ENCODE measurements at places on chromosomes 7 and 10. TPM values are rescaled to one million over a fixed set of nuclear protein-coding genes. Genes with fewer than 3 reads are reported as not detected.
A peak's percentile ranks its signal among the peaks of the same experiment; 100 is the strongest.

DNA sequence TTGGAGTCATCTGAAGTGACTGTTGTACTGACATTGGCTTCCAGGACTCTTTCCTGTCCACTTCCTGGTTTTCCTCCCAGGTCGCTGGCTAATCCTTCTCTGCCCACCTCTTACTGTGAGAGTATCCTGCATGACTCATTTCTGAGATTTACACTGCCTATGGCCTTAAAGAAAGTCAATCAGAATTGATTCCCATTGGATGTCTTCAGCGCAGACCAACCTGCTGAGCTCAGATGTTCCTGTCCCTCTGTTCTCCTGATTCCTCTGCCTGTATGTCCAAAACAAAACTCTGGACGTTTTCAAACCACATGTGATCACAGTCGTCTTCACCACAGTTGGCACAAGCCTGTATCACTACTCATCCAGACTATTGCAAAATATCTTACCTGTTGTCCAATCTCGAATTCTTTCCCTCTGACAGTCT is 262.1 kb downstream of the CREB5 start:
- H3K27ac ChIP-seq = no peak overlapping the region
- no peaks in the 10 kb centered on the region for H3K36me3 ChIP-seq
- no peak for DNase-seq
- no peaks in the 10 kb centered on the region for H3K27me3 ChIP-seq

- no peaks in the 10 kb centered on the region for H3K36me3 ChIP-seq
- DNase-seq = no peak
- H3K27me3 ChIP-seq = no peaks in the 10 kb centered on the region
- no peak overlapping the region for H3K4me3 ChIP-seq
Measured at GRCh38 chr7:117937049-117937752, 64.0 kb upstream of the CTTNBP2 start.

GRCh38 chr10:110912374-110912773 is 6.6 kb downstream of the BBIP1 start:
- H3K27me3 ChIP-seq = no peaks in the 10 kb centered on the region
- no peak for DNase-seq
- H3K27ac ChIP-seq = no peak overlapping the region
- no peaks in the 10 kb centered on the region for H3K36me3 ChIP-seq
- no peaks in the 10 kb centered on the region for H3K4me1 ChIP-seq

- DNase-seq = no peak
- no peaks in the 10 kb centered on the region for H3K36me3 ChIP-seq
- H3K27ac ChIP-seq = no peak overlapping the region
- no peaks in the 10 kb centered on the region for H3K4me1 ChIP-seq
- no peaks in the 10 kb centered on the region for H3K27me3 ChIP-seq
Measured at GRCh38 chr7:81128011-81128410, 209.2 kb upstream of the SEMA3C start.

GRCh38 chr7:101728128-101728527 is 89.3 kb upstream of the CUX1 start:
- H3K4me1 ChIP-seq = no peaks in the 10 kb centered on the region
- no peaks in the 10 kb centered on the region for H3K27me3 ChIP-seq
- no peak overlapping the region for H3K27ac ChIP-seq
- H3K4me3 ChIP-seq = no peak overlapping the region
- no peak for DNase-seq

GRCh38 chr7:42024537-42024936 is 212.5 kb downstream of the GLI3 start:
- no peaks in the 10 kb centered on the region for H3K4me1 ChIP-seq
- H3K36me3 ChIP-seq = peaks cover 6% of the 10 kb centered on the region
- H3K27ac ChIP-seq = no peak overlapping the region
- no peak overlapping the region for H3K4me3 ChIP-seq
- H3K27me3 ChIP-seq = no peaks in the 10 kb centered on the region
- DNase-seq = no peak

DNA sequence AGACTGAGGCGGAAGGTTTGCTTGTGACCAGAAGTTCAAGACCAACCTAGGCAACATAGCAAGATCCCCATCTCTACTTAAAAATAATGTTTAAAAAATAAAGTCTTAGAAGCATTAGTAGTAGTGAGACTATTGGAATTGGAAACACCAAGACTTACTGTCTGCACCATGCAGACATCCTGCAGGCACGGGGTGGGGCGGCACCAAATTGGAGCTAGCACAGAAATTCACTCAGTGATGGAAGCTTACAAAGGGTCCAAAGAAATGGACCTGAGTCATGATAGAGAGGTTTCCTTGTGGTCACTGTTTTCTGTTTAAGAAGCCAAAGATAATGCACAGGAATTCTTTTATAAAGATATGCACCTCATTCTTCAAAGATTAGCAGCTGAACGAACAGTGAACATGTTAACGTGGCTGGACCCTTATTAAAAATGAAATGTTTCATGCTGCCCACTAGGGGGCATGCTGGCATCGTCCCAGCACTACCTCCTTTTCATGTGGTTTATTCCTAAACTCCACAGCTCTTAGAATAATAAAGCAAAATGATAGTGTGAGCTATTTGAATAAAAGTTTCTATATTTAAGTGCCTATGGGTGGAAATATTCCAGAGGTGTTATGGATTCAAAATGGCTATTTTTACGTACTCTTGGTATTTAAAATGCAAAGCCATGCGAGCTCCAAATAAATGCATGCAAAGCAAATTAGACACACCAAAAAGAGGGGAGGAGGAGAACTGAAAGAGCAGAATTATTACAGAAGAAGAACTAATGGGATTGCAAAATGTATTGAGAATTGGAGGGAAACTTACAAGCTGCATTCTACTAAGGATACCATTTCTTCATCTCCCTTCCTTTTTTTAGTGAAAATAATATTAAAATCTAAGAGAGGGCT is 28.6 kb downstream of the PDSS1 start:
- peaks cover 24% of the 10 kb centered on the region for H3K36me3 ChIP-seq
- H3K27me3 ChIP-seq = no peaks in the 10 kb centered on the region
- no peaks in the 10 kb centered on the region for H3K4me1 ChIP-seq
- H3K27ac ChIP-seq = no peak overlapping the region
- DNase-seq = peak; percentile 82
- H3K4me3 ChIP-seq = no peak overlapping the region

DNA sequence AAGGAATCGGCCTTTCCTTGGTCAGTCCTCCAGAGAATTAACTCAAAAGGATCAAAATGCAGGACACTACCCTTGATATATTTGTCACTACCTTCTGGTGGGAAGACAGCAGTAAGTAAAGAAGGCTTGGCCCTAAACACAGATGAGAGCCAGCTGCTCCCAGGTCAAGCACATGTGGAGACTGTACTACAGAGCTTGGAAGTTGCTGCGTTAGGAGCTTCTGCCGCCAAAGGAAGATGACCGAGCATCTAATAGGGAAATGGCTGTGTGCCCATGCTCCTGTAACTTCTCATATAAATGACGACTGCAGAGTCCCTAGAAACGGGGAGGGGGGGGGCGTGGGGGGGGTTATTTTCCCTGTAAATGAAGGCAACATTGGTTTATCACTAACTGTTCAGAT is 59.0 kb downstream of the PODXL start:
- no peaks in the 10 kb centered on the region for H3K27me3 ChIP-seq
- no peak overlapping the region for H3K27ac ChIP-seq
- peaks cover 4% of the 10 kb centered on the region for H3K4me1 ChIP-seq
- no peak overlapping the region for H3K4me3 ChIP-seq
- peaks cover 8% of the 10 kb centered on the region for H3K36me3 ChIP-seq

GRCh38 chr7:27921081-27921836 is 181.3 kb downstream of the TAX1BP1 start:
- H3K27ac ChIP-seq = no peak overlapping the region
- peak; percentile 71 for DNase-seq
- no peaks in the 10 kb centered on the region for H3K27me3 ChIP-seq

GRCh38 chr10:123150986-123151736 is 3.0 kb upstream of the BUB3 start:
- DNase-seq = peak; percentile 55
- H3K4me3 ChIP-seq = no peak overlapping the region
- peaks cover 42% of the 10 kb centered on the region for H3K4me1 ChIP-seq
- peaks cover under 1% of the 10 kb centered on the region for H3K36me3 ChIP-seq
- H3K27me3 ChIP-seq = peaks cover 72% of the 10 kb centered on the region

- no peak overlapping the region for H3K4me3 ChIP-seq
- H3K27me3 ChIP-seq = no peaks in the 10 kb centered on the region
- H3K27ac ChIP-seq = no peak overlapping the region
- no peaks in the 10 kb centered on the region for H3K4me1 ChIP-seq
- H3K36me3 ChIP-seq = no peaks in the 10 kb centered on the region
- DNase-seq = no peak
Measured at GRCh38 chr7:83077328-83077727, 85.4 kb downstream of the PCLO start.

DNA sequence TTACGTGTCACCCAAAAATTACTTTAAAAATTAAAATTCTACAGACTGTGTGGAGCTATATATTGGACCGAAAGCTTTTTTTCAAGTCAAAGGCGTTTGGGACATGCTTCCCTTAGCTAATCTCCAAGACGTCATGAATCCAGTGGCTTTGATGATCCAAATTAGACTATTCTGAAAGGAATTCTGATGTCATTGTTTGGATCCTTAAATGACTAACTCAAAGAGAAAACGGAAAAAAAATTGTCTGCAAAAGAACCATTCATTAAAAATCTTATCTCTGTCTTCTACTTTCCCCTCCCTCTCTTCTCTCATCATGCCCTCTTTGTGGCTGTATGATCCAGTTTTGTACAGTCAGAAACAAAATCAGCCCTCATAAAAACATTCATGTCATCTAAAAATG is 161.8 kb downstream of the ETV1 start:
- no peaks in the 10 kb centered on the region for H3K4me1 ChIP-seq
- no peaks in the 10 kb centered on the region for H3K27me3 ChIP-seq
- no peak for DNase-seq
- no peak overlapping the region for H3K4me3 ChIP-seq
- no peak overlapping the region for H3K27ac ChIP-seq

GRCh38 chr10:52615756-52616394 is 156.7 kb downstream of the MBL2 start:
- no peaks in the 10 kb centered on the region for H3K36me3 ChIP-seq
- no peaks in the 10 kb centered on the region for H3K27me3 ChIP-seq
- no peak overlapping the region for H3K4me3 ChIP-seq
- H3K27ac ChIP-seq = no peak overlapping the region
- no peak for DNase-seq

DNA sequence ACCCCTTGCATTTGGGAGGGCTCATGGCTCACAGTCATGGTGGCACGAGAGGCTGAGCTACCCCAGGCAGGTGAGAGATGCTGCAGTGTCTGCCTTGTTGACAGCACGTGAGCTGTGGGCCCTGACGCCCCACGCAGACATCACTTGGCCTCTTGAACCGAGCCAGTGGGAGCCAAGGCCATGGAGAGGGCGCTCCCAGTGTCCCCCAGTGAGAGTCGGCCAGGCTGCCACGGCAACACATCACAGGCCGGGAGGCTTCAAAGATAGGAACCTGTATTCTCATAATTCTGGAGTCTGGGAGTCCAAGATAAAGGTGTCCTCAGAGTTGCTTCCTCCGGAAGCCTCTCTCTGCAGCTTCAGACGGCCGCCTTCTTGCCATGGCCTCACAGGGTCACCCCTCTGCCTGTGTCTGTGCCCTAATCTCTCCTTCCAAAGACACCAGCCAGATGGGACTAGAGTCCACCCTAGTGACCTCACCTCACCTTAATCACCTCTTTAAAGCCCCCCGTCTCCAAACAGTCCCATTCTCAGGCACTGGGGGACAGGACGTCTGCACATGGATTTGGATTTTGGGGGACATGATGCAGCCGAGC is 119.6 kb downstream of the KLF6 start:
- H3K4me1 ChIP-seq = no peaks in the 10 kb centered on the region
- DNase-seq = no peak
- H3K27ac ChIP-seq = no peak overlapping the region
- no peaks in the 10 kb centered on the region for H3K36me3 ChIP-seq
- H3K4me3 ChIP-seq = no peak overlapping the region
- no peaks in the 10 kb centered on the region for H3K27me3 ChIP-seq

DNA sequence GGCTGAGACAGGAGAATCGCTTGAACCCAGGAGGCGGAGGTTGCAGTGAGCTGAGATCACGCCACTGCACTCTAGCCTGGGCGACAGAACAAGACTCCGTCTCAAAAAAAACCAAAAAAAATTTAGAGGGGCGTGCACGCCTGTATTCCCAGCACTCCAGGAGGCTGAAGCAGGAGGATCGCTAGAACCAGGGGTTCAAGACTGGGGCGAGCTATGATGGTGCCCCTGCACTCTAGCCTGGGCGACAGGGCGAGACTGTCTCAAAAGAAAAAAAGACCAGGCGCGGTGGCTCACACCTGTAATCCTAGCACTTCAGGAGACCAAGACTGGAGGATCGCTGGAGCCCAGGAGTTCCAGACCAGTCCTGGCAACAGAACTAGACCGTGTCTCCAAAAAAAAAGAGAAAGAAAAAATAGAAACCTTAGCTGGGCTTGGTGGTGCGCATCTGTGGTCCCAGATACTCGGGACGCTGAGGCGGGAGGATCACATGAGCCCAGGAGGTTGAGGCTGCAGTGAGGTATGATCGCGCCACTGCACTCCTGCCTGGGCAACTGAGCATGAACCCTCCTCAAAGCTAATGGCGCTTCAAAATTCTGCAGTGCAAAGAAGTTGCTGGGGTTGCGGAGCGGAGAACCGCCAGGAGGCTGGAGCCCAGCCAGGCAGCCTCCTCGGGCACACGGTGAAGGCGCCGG is 382 bp upstream of the MBLAC1 start:
- peaks cover 23% of the 10 kb centered on the region for H3K36me3 ChIP-seq
- peak overlapping the region; percentile 97 for H3K4me3 ChIP-seq
- H3K27ac ChIP-seq = peak overlapping the region; percentile 99
- no peaks in the 10 kb centered on the region for H3K27me3 ChIP-seq
- no peak for DNase-seq

DNA sequence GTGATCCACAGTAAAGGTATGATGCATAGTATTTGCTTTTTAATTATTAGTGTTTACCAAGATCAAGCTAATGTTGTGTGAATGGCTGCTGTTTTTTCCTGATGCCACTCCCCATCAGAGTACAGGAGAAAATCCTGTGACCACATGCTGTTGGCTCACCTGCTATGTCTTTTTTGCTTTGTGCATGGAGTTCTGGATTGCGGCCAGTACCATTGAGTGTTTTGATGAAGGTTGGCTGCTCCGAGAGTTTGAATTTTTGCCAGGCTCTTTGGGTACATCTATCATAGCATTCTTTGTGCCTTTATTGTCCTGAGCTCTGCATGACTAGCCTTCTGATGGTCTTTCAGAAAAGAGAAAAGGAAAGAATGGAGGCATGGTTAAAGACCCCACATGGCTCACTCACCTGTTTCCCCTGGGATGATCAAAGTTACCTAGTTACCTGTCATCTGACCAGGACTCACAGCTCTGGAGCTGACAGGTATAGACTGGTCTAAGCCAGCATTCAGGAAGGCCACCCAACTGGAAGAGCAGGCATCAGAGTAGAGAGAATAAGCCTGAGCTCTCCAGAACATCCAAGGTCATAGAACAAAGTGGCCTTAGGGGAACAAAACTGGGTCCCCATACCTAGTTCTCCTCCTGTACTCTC is 11.8 kb upstream of the SGPL1 start:
- no peaks in the 10 kb centered on the region for H3K4me1 ChIP-seq
- H3K27ac ChIP-seq = no peak overlapping the region

DNA sequence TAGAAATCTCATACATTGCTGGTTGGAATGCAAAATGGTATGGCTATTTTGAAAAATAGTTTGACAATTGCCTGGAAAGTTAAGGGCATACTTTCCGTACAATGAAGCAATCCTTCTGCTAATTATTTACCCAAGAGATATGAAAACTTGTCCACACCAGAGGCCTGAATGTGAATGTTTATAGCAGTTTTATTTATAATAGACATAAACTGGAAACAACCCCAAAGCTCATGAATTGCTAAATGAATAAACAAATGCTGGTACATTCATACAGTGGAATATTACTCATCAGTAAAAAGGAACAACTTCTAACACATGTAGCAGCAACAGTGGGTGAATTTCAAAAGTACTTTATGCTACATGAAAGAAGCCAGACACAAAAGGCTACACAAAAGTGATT is 42.7 kb downstream of the MMRN2 start:
- H3K27me3 ChIP-seq = no peaks in the 10 kb centered on the region
- peaks cover 22% of the 10 kb centered on the region for H3K36me3 ChIP-seq
- H3K27ac ChIP-seq = no peak overlapping the region
- no peak overlapping the region for H3K4me3 ChIP-seq
- no peak for DNase-seq

CASD1 gene
- 76.6 TPM for polyA plus RNA-seq

ARHGAP22 gene
- 13.2 TPM for polyA plus RNA-seq

Data from spinal cord (tissue), 10 donors.